Activated effector memory CD4-positive, alpha-beta T cell treated with anti-CD3 and anti-CD28 coated beads, Interleukin-2, amount 50 U/mL, for 16 hours (primary cell): ENCODE measurements at places on chromosomes 11 and 22.
A peak's percentile ranks its signal among the peaks of the same experiment; 100 is the strongest.

- no peak for DNase-seq
Observed at GRCh38 chr11:73394416-73395296, 18.5 kb downstream of the RELT start.

DNA sequence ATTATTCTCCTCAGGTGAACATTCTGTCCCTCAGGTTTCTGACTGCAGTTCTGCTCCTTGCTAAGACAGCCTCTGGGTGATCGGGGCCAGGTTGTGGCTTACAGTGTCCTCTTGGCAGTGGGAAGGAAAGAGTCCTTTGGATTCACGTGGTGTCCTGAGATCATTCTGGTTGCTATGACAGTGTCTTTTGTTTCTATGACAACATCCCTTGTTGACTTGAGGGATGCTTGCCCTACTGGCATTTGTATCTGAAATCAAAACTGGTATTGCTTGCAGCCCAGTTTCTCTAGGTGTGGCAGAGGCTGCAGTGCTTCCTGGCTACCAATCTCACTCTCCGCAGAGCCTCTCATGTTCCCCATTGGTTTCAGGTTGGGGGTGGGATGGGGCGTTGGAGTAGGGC, 151.8 kb upstream of the CCDC90B start:
- no peak for DNase-seq

GRCh38 chr11:67410984-67411784, 4.3 kb upstream of the CARNS1 start:
- DNase-seq: no peak

DNA sequence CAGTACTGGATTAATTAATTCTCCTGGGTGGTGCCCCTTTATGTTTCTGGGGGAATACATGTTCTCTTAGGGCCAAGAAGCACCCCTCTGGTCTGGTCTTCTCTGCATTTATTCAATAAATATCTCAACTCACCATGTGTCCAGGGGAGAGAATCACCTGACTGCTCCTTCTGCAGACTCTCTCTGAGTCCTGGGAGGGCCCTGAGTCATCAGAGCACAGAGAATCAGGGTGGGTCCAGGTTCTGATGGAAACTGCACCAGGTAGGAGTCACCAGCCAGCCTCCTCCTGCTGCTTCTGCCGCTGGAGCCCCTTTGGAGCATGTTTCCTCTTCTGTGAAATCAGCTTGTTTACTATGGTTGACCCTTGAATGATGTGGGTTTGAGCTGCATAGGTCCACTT, 107.7 kb upstream of the PLET1 start:
- DNase-seq: no peak

DNA sequence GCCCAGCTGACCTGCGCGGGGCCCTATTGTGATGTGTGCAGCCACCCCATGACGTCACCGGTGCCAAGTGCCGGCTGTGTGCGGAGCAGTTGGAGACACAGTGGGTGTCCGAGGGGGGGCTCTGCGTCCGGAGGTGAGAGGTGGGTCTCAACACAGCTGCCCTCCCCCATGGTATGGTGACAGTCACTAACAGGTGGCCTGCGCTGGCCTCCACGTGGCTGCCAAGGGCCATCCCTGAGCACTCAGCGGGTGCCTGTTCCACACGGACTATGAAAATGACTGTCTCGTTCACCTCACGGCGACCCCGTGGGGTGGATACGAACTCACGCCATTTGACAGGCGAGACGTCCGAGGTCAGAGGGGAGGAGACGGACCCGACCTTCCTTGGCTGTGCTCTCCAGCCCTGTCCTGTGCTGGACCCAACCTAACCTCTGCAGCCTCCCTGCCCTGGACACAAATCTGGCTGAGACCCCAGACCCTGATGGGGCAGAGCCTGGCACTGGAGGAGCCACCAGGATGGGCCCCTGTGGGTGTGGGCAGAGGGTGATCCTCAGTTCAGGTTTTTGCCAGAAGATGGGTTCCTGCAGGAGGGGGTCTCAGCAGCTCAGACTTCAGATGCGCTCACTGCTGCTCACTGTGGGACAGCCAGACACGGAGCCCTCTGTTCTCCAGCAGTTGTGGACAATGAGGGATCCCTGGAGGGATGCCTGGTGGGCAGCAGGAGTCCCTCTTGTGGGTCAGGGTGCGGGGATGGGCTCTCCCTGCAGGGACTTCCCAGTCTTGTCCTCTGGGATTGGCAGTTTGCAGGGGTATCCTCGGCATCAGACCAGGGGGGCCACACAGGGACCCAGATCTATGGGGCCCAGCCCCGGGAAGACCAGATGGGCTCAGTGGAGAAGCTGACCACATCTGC, 6.3 kb downstream of the HRAS start:
- DNase-seq: no peak

DNA sequence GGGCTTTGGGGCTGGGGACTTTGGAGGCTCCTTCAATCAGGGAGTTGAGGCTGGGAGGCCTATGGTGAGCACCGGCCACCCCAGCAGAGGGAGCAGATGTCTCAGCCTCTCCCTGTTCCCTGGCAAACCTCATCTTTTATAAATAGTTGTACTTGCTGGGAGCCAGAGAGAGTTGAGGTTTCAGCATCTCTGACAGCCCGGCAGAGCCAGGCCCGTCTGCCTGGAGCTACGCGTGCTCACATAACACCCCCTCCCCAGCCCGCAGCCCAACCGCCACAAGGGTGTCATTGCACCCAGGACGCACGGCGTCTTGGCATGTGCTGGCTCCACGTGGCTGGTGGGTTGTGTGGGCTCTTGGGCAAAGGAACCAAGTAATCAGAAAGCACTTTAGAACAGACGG, 127.1 kb downstream of the CHST1 start:
- no peak for DNase-seq

DNA sequence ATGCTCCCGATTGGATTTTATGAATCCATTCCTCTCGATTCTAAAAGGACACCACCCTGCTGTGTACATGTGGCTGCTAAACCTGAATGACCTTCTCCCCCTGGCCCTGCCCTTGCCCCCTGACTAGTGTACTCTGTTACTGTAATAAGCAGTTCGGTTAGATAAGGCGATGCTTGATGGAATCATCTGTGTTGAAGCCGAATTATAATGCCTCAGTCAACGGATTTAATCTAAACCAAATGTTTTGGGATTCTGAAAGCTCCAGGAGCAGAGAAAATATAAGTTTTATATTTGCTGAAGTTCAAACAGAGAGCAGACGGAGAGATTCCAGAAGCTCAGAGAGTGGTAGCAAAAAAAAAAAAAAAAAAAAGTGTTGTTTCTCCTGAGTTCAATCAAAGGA, 275.4 kb upstream of the MPPED2 start:
- DNase-seq: no peak

DNA sequence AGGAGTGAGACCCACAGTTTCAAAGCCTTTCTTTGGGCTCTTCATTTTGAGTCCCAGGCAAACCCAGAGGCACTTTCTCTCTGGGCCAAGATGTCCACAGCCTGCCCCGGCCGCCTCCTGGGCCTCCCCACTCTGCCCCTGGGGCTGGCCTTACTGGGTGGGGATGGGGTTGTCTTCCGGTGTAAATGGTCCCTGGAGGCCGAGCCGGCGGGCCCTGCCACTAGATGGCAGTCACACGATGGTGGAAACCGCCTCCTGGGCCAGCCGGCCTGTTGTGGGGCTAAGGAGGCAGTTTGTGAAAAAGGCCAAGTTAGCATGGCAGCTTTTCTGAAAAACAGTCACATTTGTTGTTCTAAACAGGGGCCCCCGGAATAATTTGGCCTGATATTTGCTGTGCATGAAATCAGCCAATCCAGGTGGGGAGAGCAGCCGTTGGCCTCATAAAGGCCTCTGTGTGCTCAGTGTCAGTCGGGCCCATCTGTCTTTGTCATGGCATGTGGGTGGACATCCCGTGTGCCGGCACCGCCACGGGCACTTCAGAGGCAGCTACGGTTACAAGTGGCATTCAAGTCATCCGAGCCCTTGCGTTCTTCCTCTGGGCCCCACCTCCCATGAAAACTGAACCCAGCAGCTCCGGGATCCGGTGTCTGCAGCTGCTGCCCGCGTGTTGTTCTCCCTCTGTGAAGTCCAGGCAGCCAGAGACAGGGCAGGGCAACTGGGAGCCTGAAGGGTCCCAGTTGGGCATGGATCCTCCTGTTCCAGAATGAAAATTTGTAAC, 6.5 kb downstream of the MRPL23 start:
- peak; percentile 72 for DNase-seq

GRCh38 chr22:50737728-50738648, at the start of gene ACR:
Gene ACR, plus strand, starts transcription at chr22:50738204. Its CDS starts 32 bp downstream, at chr22:50738236.
- DNase-seq: peak; percentile 52

- DNase-seq: no peak
Observed at GRCh38 chr22:32409977-32410376, 2.1 kb downstream of the RTCB start.

- peak; percentile 86 for DNase-seq
Observed at GRCh38 chr22:37021710-37022482, 2.4 kb downstream of the MPST start.

DNA sequence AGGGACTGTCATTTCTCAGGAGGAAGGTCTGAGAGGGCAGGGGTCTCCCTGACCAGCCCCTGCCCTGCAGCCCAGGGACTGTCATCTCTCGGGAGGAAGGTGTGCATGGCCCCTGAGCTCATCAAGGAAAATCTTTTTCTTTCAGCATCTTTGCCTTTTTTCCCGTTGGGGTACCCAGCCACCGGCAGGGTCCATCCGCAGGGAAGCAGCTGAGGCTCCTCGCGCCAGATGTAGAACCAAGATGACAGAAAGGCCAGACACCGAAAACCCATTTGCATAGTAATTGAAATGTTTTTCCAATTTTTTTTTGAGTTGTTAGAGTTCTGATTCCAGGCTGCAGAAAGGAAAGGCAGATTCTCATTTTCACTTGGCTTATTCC, 613.9 kb downstream of the TBC1D22A start:
- DNase-seq: no peak

DNA sequence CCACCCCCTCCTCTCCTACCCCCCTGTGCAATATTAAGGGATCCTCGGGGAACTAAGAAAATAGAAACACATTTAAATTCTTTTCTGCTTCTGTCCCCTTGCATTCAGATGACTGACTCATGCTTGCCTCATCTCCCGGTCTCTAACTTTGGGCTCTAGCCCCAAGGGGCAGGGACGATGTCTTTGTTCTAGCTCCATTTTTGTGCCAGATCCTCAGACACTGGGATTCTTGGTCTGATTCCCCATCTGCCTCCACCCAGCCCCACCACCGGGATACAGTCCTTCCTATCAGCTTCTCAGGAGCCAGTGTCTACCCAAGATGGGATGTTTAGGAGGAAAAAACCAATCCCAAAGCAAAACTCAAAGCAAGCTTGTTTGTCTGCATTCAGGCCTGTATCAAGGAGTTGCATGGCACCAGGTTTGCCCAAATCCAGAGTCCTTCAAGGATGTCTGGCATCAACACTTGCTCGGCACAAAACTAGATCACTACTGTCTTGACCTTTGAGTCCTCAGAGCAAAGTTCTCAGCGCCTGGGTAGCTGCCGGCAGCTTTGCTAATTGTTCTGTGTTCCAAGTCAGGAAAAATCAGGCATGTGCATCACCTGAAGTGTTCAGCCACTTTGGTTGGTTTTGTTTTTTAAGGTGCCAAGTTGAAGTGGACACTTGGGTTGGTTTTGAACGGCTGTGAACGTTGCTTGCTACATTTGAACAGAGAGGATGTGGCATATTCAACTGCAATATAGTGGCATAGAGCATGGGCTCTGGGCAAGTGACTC, 212.8 kb downstream of the DSCAML1 start:
- peak; percentile 17 for DNase-seq

DNA sequence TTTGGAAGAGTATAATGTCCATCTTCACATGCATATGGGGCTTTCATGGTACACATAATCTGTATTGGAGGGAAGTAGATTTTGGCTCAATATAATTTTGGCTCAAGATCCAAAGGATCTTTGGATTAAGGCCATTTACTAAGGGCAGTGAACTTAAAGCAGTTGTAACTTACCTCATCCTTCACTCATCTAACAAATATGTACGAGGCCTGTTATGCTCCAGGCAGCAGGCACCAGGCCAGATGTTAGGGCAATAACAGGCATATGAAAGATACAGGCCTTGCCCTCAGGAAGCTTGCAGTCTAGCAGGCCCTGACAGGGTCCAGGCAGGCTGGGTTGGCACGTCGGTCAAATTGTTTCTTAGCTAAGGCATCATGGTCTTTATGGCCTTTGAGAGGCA, 44.6 kb downstream of the LIF start:
- DNase-seq: no peak

- DNase-seq: no peak
Observed at GRCh38 chr11:128205796-128206195, 381.6 kb downstream of the ETS1 start.

DNA sequence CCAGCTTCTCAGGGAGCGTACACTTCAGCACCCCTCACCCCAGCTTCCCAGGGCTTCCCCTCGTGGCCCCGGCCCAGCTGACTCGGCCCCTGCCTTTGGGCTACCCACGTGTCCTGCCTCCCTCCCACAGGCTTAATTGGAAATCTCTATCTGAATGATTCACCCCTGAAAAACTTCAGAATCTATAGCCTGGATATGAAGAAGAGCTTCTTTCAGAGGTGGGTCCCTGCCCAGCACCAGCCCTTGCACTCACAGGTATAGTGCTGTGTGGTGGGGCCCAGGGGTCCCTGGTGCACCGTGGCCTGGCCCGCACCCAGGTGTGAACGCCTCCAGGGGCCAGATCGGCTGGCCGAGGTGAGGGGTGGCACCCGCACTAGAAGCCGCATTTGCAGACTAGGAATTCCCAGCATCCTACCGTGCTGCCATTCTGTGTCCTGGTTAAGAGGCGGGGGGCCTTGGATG, 38.4 kb downstream of the B3GAT1 start:
- DNase-seq: no peak

GRCh38 chr11:90332415-90332814, 109.6 kb upstream of the CHORDC1 start:
- DNase-seq: no peak

- no peak for DNase-seq
Observed at GRCh38 chr11:72160319-72160718, 24.8 kb downstream of the FOLR3 start.

GRCh38 chr22:39773976-39774539, 119.5 kb downstream of the ENTHD1 start:
- peak; percentile 69 for DNase-seq

- no peak for DNase-seq
Observed at GRCh38 chr22:37331034-37331428, 48.7 kb downstream of the CYTH4 start.

GRCh38 chr11:106032861-106033260, 10.8 kb upstream of the MSANTD4 start:
- no peak for DNase-seq

DNA sequence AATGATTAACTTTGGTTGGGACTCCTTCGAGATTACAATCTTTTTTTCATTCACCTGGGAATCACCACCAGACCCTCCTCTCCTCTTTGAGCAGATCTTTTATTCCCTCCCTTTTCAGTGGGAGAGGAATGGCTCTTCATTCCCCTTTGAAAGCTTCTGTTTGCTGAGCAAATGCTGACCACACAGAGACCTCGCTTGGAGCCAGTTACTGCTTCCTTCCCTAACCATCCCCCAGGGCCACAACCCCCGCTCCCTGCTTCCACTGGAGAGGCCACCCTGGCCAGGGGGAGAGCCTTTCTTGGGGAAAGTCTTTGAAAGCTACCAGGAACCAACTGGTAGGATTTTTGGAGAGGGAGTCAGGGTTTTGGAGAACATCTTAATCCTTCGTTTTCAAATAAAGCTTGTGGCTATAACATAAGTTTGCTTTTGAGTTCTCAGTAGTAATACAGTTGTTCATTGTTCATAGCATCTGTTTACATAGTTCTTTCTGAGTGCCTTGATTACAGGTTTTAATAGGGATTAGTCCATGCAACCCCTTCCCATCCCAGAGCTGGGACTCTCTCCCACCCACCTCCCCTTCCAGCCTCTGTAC, 138.4 kb downstream of the DBX1 start:
- no peak for DNase-seq

GRCh38 chr11:128898580-128899344, 7.6 kb downstream of the KCNJ5 start:
- DNase-seq: no peak

GRCh38 chr22:39275814-39276439, 31.1 kb upstream of the PDGFB start:
- DNase-seq: no peak

- no peak for DNase-seq
Observed at GRCh38 chr11:88300888-88301487, 36.5 kb downstream of the CTSC start.
